GM04504 (cell line): ENCODE measurements at places on chromosomes 5 and 9.

GRCh38 chr9:11312966-11313365 is 700.2 kb upstream of the PTPRD start:
- DNase-seq, result no peak

- no peak for DNase-seq
These were observed 207.2 kb upstream of the RASEF start for GRCh38 chr9:83270116-83270515.

DNA sequence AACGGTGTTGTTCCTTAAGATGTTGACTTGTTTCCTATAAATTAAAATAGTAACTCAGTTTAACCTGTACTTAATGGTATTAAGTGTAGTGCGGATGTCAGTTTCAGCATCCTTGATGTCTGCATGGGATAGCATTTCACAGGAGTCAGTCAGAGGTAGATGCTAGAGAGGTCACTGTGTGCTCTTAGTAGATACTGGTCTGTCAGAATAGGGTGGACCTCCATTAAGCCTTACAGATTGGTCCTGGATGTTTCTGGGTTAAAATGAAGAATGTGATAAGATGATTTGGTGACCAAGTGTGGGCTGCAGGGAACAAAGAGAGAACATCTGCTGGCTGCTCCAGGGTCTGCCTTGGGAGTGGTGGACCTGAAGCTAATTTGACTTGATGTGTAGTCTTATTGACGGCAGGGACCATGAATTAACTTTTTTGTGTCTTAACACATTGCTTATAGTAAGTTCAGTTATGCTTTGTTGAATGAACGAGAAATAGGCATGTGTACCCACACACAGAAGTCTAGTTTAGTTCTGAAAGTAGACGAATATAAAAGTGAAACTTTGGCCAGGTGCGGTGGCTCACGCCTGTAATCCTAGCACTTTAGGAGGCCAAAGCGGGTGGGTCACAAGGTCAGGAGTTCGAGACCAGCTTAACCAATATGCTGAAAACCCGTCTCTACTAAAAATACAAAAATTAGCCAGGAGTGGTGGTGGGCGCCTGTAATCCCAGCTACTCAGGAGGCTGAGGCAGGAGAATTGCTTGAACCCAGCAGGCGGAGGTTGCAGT is 12.5 kb downstream of the RAB24 start:
- DNase-seq, result no peak

DNA sequence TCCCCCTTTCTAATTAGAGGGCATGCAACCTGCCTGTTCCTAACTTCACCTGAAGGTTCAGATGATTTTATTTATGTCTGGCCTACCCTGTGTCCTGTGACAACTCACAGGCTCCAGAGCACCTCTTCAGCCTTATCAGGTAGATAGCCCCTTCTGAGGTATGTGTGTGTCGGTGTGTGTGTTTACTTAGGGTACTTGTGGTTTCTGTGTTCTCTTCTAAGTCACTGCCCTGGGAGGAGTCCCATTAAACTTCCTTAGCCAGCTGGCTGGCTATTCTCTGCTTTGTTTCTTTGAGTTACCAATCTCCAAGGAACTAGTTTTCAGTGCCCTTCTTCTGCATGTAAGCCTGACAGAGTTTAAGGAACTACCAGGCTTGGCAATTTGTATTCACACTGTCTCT is 74.9 kb downstream of the UNC13B start:
- no peak for DNase-seq

- DNase-seq, result no peak
These were observed 29.1 kb upstream of the NEURL1B start for GRCh38 chr5:172611913-172612312.

DNA sequence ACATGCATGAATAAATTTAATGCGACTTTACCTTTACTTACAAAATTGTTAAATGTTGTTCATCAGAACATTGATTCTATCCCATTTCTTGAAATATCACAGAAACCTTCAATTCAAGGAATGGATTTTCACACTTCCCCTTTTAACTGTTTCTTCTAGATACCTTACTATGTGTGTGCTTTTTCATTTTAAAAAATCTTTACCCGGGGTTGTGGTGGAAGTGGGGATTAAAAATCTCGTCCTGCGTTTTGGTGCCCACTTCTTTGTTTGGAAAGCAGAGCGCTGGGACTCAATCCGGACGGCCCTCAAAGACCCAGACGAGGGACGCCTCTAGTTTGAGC is 5.8 kb upstream of the MEF2C start:
- DNase-seq, result no peak

DNA sequence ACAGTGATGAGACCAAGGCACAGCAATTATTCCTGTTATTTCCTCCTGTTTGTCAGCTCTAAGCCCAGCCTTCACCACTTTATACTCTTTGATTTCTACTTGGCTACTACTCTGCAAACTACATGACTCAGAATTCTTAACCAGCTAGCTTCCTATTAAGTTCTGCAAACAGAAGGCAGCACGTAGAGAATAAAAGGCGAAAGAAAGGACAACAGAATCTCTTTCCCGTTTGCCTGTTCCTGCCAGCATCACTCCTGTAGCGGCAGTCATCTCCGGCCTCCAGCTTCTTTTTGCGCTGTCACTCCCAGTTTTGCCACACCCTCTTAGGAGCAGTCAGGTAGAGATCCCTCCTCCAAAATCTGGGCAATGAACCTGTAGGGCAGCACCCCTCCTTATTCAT is 29.9 kb downstream of the DPYSL3 start:
- DNase-seq, result no peak

DNA sequence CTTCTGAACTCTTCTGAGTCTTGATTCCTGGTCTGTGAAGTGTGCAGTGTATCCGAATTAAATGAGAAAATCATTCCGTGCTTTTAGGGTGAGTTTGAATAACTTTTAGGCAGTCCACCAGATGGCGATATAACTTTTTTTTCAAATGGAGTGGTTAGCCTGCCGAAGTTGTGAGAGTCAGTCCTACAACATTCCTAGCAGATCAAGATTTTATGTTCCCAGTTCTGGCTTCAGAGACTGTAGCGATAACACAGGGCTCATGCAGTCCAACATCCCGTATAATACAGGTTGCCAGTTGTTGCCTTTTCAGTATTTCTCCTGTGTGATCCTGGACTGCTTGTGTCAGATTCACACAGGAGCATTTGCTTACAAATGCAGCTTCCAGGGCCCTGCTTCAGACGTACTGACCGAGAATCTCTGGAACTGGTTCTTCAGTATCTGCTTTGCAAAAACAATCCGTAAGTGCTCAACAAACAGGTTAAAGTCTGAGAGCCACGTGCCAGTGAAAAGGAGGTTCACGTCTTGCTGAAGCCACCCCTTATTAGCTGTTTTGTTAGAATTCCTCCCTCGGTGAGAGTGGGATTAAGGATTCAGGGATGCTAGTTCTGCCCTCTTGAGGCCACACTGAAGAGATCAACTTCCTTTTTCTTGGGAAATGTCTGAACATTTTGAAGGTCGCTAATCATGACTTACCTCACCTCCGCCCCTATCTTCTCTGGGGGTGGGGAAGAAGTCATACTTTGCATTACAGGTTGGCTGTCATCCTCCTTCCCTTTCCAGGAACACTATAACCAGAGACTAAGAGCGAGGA is 22.8 kb downstream of the SMIM3 start:
- peak; percentile 43 for DNase-seq

DNA sequence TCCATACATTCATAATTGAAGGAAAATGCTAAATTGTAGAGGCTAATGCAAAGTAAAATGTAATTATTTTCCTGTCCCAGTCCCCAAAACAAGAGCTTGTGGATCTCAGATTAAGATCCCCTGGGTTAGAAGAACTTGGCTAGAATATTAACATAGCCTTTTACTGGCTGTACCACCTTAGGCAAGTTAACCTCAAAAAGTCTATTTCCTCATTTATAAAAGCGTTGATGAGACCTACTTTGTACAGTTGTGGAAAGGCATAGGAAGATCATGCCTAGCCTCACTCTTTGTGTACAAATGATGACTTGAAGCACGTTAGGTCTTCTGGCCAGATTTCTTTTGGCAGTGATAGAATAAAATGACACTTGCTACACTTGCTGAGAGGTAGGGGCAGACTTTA is 97.2 kb downstream of the F2RL2 start:
- DNase-seq, result no peak

DNA sequence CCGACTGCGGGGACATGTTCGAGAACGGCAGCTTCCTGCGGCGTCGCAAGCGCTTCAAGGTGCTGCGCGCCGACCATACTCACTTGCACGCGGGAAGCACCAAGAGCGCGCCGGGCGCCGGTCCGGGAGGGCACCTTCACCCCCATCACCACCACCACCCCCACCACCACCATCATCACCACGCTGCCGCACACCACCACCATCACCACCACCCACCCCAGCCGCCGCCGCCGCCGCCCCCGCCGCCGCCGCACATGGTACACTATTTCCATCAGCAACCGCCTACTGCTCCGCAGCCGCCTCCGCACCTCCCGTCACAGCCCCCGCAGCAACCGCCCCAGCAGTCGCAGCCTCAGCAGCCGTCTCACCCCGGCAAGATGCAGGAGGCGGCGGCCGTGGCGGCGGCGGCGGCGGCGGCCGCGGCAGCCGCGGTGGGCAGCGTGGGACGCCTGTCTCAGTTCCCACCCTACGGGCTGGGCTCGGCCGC is 514 bp downstream of the FOXB2 start:
- DNase-seq, result no peak

DNA sequence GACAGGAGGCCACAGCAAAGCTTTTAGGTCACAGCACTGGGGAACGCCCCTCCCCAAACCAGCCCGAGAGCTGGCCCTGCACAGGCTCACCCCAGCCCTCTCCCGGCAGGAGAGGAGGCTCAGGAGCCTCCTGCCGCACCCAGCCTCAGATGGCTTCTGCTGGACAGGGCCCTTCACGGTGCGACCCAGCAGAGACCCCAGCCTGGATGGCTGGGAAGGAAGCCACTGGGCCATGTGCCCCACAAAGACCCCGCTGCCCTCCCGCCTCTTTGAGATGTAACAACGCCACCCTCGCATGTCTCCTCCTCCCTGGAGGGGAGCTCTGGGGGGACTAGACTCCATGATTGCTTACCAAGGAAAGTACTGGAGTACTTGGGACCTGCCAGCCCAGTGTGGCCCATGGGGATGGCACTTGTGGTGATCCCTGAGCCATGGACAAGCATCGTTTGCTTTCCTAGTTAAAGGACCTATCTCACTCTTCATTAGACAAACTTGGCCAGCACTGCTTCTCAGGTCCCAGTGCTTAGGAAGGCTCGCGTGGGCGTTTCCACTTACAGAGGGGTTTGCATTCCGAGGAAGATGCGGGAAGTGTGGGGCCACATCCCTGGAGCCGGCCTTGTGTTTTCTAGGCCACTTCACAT is 9.0 kb downstream of the MYMK start:
- DNase-seq, result no peak

GRCh38 chr9:14994738-14995137 is 84.5 kb upstream of the FREM1 start:
- no peak for DNase-seq

DNA sequence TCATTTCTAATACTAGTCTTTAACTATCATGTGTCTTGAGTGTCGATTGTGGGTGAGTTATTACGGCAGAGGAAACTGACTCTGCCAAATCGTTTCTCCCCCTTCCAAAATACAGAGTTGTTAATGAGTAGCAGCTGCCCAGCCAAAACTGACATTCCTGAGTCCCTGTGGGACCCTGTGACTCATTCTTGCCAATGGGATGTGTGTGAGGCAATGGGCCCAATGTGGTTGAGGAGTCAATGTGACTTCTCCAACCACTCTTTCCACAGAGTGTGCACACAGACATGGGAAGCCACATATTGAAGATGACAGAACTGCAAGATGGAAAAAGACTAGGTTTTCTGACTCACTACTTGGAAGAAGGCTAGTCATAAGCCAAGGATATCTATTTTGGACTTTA is 434.7 kb downstream of the DTWD2 start:
- peak; percentile 99 for DNase-seq

DNA sequence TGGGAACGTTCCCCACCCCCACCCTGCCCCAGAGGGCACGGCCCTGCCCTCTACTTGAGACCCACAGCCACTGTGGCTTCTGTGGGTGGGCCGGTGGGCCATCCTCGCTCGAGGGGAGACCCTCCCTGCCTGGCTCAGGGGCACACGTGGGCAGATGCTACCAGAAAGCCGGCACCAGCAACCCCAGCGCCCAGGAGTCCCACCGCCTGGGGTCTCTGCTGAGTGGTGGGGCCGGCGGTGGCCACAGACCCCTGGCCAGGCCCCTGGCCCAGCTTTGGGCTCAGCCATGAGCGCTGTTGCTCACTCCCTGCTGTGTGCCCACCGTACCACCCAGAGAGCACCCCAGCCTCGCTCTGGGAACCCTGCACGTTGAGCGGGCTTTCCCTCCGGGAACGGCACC is 16.5 kb upstream of the NRARP start:
- no peak for DNase-seq

DNA sequence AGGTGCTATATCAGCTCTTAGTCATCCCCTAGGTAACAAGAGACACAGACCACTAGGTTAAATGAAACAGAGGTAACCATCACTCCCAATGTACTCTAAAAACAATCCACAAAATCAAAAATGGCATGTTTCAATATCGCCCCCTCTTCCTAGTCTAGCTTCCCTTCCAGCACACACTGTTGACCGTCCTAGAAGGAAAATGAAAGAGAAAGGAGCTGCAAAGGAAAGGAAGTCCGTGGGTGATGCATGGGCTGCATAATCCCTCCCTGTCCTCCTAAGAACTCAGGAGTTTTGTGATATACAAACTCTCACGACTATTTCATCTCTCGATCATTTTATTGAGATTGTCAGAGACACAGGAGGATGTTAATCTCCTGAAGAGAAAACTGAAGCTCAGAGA is 101.6 kb downstream of the RFK start:
- DNase-seq, result no peak

DNA sequence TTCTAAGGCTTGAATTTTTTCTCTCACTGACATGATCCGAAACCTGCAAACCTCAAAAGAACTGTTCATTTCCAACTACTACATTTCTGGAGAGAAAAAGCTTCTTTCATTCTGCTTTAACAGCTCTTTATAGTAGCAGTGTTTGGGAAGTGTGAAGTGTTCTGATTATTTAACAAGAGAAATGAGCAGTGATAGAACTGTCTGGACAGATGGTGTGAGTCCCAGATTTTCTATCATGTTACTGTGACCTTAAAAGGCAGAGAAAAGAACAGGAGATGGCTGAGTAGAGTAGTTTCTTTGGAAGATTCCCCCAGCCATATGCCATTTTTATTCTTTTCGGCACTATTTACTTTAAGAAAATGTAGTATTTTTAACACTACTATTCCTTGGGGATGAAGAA is 41.3 kb upstream of the TAL2 start:
- no peak for DNase-seq

GRCh38 chr9:93184432-93185265 is 710 bp downstream of the WNK2 start:
- no peak for DNase-seq
